ENCODE measurements at places on chromosomes 7 and 10.

GRCh38 chr10:96646751-96647166 is 59.9 kb upstream of the TM9SF3 start:
- no peak for DNase-seq

DNA sequence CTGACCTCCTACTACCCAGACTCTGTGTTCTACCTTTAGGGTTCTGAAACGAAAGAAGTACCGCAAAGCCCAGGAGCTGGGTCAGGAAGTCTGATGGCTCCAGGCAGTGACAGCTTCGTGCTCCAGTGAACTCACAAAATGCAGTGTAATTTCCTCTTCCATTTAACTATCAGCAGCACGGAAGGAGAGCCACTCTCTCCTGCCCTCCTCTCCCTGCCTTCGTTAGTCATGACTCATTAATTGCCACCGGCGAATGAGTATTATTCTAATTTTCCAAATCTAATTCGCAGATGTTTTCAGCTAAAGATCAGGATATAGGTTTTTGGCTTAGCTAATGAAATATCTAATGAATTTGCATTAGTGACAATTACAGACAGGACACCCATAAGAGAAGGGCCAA is 1262.0 kb downstream of the TYW1 start:
- DNase-seq, result no peak

GRCh38 chr10:48608279-48608681 is 3.4 kb upstream of the ARHGAP22 start:
- DNase-seq, result no peak

DNA sequence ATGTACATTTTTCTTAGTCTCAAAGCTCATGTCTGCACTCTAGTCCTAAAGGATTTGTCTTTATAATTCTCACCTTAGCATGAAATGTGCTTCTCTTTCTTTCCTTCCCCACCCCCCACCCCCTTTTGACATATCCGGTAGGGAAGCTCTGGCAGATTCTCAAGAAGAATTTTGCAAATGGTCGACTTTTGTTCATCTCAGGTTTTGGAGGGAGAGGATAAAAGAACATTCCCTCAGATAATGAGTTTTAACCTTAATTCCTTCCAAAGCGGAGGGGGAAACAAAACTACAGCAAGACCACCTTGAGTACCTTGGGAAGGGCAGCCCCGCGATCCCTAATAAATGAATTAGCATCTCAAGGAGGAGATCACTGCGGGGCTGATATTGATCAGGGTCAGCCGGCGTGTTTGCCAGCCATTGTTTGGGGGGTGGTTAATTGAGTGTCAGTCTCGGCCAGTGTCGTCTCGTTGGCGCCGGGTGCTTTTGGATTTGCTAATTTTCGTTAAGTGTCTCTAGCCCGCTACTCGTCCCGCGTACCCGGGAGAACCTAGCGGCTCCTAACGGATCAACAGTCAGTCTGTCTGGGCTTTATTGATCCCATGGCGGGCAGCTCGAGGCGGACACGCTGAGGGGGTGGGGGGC is 874 bp upstream of the BAMBI start:
- DNase-seq, result no peak

Data from activated T-cell treated with anti-CD3 and anti-CD28 coated beads for 4 hours (primary cell).